CD4-positive, alpha-beta memory T cell (primary cell): ENCODE measurements at places on chromosomes 12 and 14.
A peak's percentile ranks its signal among the peaks of the same experiment; 100 is the strongest.

- peak; percentile 17 for DNase-seq
Measured at GRCh38 chr14:74492776-74493342, at the start of gene NPC2. Gene NPC2 (minus strand): TSS chr14:74493305. CDS start chr14:74493274, 31 bp downstream.

- no peak for DNase-seq
Measured at GRCh38 chr14:36176524-36176923, at the start of gene PTCSC3. Gene PTCSC3 (minus strand): TSS chr14:36176722.

DNA sequence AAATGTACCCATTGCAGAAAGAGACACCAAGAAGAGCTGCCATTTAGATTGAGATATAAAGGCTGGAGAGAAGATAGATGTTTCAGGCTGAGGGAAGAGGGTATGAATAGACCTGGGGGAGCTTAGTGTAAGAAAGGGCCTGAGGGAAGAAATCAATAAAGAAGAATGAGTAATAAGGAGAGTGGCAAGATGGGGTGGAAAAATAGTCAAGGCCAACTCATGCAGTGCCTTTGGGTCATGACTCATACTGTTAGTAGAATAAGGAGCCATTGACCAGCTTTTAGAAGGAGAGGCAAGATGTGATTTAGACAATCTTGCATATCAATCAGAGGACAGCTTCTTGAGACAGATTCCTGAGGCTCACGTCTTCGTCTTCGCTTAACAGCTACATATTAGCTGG is 287.5 kb downstream of the DUSP6 start:
- no peak for DNase-seq

- peak; percentile 79 for DNase-seq
Measured at GRCh38 chr12:47812797-47813510, 6.7 kb downstream of the HDAC7 start.

DNA sequence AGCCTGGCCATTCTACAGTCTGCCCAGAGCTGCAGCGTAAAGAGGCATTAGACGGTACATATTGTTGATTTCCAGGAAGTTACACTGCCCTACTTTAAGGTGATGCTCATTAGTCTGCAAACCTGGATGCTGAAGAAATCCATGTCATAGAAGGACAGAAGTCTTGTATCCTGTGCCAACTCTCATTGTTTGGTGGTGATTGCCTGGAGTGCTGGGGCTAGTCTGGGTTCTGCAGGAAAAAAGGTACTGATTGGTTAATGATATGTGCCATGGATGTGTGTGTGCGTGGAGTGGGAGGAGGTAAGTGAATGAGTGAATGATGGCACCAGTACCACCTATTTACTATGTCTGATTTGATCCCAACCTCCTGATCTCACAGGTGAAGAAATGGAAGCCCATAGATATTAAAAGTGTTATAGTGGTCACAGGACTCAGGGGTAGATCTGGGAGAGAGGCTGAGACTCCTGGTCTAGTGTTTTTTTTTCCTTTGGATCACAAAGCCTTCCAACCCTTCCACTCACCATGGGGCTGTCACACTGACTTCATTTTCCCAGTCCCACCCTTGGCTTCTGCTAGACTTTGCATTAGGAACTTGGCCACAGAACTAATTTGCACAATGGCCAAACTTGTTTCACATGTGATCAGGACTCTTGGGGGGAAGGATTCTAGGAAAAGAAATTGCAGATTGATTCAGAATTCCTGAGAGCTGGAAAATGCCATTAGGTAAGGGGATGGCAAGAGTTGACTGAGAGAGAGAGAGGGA is 96.1 kb downstream of the TMX1 start:
- no peak for DNase-seq

DNA sequence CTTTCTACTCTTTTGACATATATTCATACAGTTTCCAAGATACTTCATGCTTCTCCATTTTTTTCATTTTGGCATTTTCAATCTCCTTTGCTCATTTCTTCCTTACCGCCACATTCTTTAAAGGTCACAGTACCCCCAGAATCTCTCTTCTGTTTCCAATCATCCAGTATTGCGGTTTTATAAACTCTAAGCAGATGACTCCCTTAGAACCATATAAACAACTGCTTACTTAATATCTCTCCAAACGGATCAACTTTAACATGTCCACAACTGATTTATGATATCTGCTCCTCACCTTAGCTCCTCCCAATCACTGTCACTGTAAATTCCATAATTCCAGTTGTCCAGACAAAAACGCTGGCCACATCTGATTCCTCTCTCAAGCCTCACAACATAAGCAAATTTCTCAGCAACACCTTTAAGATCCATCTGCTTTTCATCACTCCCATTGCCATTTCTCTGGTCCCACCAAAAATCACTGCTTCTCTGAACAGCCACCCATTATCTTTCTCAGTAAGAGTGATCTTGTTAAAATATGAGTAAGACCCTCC is 49.6 kb downstream of the HNRNPC start:
- no peak for DNase-seq

GRCh38 chr14:97380539-97380941 is 583.4 kb downstream of the VRK1 start:
- DNase-seq, result no peak

GRCh38 chr12:76020281-76020680 is 11.3 kb downstream of the PHLDA1 start:
- DNase-seq, result peak; percentile 69

- no peak for DNase-seq
Measured at GRCh38 chr14:23544511-23545447, 6.8 kb downstream of the ZFHX2 start.

- no peak for DNase-seq
Measured at GRCh38 chr12:53538209-53538689, 31.0 kb upstream of the NPFF start.

DNA sequence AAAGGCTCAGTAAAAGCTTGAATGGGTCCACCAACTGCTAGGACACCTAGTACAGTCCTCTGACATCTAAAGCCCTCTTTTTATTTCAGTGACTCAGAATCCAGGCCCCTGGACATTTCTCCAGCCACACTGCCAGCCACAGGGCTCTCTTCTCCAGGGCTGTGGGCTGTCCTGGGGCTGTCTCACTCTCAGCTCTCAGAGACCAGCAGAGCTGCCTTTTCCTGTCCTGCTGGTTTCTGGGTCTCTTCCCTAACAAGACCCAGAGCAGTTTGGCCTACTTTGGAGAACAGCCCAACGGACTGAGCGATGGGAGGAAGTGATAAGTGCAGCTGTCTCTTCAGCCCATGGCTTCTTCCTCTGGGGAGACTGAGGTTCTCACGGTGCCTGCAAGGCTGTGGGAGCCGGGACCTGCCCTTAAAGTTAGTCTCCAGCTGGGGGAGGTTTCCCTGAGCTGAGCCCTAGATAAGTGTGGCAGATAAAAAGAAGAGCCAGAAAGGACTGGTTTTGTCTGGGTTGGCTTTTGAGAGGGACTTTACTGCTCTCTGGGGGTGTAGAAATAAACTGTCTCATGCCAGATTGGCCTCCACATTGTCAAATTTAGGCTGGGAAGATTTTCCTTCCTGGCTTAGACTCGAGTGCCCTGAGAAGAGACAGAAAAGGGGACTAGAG is 979.8 kb downstream of the VRK1 start:
- DNase-seq, result no peak

DNA sequence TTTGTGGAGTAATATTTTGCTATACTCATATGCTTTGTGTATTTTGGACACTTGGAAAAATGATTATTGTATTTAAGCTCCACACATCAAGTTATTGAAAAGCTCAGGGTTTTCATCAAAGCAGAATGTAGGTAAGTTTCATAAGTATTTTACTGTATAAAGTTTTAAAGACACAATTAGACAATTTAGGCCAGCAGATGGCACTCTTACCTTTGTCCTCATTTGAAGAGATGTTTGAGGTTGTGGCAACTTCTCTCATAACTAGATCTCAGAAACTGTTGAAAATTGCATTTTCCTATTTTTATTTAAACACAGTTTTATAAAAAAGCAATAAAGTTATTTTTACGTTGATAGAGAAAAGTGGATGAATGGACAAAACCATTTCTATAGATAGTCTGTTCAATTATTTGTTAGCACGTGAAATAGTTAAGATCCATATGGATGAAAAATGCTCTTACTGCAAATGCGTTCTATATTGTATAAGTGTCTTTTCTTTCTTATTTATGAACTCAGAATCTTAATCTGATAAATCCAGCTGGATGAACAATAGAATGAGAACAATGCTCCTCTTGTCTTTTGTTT is 300.0 kb downstream of the AEBP2 start:
- DNase-seq, result peak; percentile 22

DNA sequence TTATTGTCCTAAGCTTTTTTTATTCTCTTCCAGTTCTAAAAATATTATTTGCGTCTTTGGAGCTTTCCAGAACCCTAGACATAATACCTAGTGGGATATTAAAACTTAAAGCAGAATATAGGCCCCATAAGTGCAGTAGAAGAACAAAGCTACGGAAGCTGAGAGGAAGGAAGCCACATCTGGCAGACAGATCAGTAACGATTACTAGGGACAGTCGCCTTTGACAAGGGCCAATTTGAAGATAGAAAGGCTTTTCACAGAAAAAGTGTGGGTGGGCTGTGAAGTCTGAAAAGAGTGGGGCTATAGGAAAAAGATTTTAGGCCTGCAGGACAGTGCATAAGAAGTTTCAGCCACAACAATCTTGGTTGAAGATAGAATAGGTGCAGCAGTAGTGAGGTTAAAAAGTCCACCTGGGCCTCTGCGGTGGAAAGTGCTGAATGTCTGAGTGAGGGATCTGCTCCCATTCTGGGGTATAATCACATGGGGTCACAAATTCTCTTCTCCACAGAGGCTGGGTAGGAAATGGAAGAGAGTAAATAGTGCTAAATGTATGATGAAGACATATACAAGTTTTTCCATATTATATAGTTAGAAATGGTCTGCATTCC is 114.5 kb downstream of the CMAS start:
- DNase-seq, result no peak

DNA sequence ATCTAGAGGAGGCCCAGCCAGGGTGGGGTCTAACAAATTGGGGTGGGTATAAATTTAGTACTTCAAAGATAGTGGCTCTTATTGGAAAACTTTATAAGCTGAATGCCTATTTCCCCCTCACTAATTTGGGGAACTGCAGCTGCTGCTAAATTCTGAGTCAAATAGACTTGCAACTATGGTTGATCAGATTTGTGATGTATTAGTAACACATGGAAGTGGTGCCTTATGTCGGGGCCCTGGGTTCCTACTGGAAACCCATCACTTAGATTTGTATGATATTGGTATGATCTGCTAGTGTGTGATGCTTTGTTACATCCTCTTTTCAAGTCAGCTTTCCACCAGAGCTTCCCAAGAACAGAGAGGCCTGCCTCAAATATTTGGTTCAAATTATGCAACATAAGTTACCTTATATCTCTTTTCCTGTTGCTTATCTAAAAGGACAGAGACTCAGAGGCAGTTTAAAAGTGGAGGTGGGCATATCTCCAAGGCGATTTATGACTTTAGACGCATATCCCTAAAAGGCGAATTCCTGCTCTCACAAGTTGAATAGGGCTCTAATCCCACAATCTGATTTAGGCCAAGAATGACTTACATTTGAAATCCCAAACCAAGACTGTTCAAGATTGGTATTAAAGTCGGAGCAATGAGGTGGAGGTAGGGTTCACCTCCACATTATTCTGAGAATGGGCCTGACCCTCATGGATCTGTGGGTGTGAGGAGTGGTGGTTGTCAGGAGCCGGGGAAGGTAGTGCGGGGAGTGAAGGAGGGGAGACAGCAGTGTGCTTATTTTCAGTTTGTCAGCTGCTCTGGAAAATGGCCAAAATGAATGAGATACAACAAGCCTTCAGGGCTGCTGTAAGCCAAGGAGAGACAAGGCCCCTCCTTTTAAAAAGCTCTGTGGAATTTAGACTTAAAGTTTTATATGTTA is 425.8 kb downstream of the RAD51B start:
- no peak for DNase-seq

- no peak for DNase-seq
Measured at GRCh38 chr12:19198272-19198671, 68.7 kb downstream of the PLEKHA5 start.

GRCh38 chr12:52045794-52046199 is 5.4 kb upstream of the NR4A1 start:
- DNase-seq, result no peak

- DNase-seq, result no peak
Measured at GRCh38 chr14:103404032-103404918, 19.1 kb downstream of the MARK3 start.

- DNase-seq, result no peak
Measured at GRCh38 chr14:97298331-97298730, 501.1 kb downstream of the VRK1 start.

DNA sequence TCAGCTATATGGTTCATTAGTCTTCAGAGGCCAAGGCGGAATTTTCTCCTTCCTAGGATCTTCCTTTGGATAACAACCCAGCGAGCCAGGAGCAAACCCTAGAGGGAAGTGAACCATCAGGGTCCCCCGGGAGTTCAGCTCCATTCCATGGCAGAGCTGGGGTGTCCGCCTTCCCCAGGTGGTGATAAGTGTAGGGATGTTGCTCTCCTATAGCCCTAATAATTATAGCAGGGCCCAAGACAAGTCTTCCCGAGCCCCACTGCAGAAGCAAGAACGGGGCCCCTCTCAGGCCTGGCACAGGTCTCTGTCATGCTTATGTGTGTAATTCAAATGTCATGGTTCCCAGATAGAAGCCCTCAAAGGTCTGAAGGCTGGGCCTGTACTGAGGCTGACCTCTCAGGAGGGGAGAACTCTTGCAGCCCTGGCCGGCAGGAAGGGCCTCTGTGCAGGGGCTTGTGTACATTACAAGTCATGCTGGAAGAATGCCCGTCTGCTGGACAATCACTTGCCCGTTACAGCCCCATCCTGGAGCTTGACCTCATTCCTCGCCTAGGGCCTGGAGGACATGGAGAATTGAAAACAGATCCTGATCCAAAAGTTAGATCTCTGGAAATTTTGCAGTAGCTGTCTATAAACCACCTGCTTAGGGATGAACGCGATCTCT is 17.3 kb downstream of the LRTM2 start:
- DNase-seq, result no peak

- no peak for DNase-seq
Measured at GRCh38 chr12:109513977-109514376, 36.5 kb downstream of the UBE3B start.

GRCh38 chr12:124564971-124565491 is 2.4 kb downstream of the NCOR2 start:
- no peak for DNase-seq

DNA sequence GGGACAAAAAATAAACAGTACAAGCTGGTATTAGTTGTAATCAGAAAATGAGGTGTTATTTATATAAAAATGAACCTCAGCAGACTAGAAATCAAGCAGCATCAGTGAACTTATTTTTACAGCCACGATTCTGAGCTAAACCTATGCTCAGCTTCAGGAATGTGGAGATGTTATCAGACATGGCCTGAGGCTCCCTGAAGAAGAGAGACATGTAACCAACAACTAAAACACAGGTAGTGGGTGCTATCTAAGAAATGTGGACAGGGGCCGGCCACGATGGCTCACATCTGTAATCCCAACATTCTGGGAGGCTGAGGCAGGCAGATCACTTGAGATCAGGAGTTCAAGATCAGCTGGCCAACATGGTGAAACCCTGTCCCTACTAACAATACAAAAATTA is 534.3 kb downstream of the VRK1 start:
- no peak for DNase-seq
